Calu3 (cell line): ENCODE measurements at places on chromosomes 7 and 10. TPM values are rescaled to one million over a fixed set of nuclear protein-coding genes. Genes with fewer than 3 reads are reported as not detected.

- H3K4me1 ChIP-seq: peaks cover 8% of the 10 kb centered on the region
- no peak for DNase-seq
- no peak overlapping the region for H3K27ac ChIP-seq
Observed at GRCh38 chr10:62618054-62618453, 186.5 kb upstream of the ADO start.

- H3K4me3 ChIP-seq: no peak overlapping the region
- no peak for DNase-seq
- no peaks in the 10 kb centered on the region for H3K4me1 ChIP-seq
- H3K27me3 ChIP-seq: no peaks in the 10 kb centered on the region
Observed at GRCh38 chr10:118488710-118489497, 106.5 kb downstream of the PRLHR start.

GRCh38 chr10:96912405-96912804, 80.3 kb downstream of the LCOR start:
- no peak overlapping the region for H3K27ac ChIP-seq
- H3K4me1 ChIP-seq: peaks cover 10% of the 10 kb centered on the region
- H3K36me3 ChIP-seq: peaks cover 11% of the 10 kb centered on the region
- no peak for DNase-seq

GRCh38 chr7:142720986-142721385, 28.3 kb upstream of the PRSS1 start:
- DNase-seq: no peak
- no peaks in the 10 kb centered on the region for H3K4me1 ChIP-seq
- H3K4me3 ChIP-seq: no peak overlapping the region
- no peak overlapping the region for H3K27ac ChIP-seq
- peaks cover 78% of the 10 kb centered on the region for H3K27me3 ChIP-seq

DNA sequence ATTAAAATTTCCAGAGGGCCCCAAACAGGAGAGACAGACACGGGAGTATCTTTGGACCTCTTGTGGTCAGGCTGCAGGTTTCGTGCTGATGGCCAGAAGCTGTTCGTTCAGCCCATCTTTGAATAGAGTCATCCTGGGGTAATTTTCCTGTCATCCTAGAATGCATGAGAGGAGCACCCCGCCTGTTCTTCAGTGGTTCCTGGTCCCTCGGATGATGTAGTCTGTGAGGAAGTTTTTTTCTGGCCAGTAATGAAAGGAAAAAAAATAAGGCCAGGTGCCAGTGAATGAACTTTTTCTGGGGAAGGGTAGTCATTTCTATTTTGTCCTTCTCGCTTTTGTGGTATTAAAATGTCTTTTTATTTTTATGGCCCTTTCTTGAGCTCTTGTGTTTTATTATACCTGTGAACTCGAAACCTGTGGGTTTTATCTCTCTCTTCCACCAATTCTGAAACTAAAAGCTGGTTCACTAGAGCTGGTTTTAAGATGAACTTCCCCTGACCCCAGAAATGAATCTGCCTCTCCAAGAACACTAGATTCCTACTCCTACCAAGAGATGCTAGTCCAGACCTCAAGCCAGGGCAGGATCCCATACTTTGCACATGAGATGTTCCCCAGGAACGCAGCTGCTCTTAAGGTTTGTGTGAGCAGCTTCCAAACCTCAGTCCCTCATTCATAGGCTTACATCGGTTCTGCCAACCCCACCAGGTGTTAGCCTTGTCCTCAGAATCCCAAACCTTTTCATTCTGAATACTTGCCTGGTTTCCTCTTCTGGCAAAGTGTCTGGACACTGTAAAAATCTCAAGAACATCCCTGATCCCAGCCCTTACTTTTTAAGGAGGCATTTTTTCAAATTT, 15.4 kb upstream of the MEST start:
- no peak overlapping the region for H3K27ac ChIP-seq
- no peaks in the 10 kb centered on the region for H3K4me1 ChIP-seq

DNA sequence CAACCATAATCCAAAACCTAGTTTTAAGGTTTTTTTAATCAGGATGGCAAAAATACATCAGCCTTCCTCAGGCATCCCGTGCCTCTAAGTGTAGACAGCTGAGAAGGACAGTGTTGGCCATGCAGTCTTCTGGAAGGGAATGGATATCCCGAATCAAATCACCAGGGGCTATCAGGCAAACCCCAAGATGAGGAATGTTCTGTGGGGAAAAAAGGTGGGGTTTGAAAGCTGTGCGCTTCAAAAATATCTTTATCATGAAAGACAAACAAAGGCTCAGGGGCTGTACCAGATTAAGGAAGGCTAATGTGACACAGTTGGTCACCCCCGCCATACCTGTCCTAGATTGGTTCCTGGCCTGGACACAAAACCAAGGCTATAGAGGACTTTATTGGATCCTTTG, 5.4 kb downstream of the TMEM273 start:
- H3K4me3 ChIP-seq: no peak overlapping the region
- no peaks in the 10 kb centered on the region for H3K36me3 ChIP-seq
- no peaks in the 10 kb centered on the region for H3K4me1 ChIP-seq
- H3K27me3 ChIP-seq: peaks cover 64% of the 10 kb centered on the region
- H3K27ac ChIP-seq: no peak overlapping the region

DNA sequence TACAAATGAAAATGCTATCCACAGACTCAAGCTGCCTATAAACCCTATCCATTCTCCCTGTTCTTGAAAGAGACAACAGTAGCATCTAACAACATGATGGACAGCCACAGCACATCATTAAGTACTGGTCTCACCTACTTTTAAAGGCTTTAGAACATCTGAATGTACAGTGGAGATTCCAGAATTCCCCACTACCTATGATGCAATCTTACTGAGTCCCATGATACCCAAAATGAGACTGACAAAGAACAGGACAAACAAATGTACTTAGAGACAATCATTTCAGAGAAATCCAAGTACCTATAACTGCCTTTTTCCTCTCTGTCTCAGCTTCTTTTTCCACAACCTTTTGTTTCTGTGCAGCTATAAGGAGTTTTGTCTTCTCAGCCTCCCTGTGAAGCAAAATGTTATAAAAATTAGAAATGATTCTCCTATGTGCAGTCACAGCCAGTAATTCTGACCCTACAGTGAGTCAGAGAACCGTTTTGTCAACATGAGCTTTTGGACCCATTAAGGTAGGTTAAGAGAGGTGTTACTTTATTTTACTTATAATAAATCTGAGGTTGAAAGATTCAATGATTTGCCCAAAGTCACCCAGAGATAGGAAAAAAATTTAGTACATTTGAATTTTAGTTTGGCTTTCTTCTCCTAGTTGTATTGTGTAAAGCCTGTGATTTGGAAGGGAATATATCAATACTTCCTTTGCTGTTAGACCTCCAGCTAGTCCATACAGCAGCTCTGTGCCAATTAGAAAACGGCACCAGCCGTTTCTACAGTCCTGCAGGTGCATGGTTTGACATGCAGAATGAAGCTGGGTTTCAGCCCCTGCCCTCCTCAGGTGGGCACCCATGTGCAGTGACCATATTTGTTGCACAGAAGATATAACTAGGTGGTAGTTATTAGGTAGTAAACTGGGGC, 21.9 kb downstream of the ERLIN1 start:
- H3K27me3 ChIP-seq: no peaks in the 10 kb centered on the region
- H3K4me3 ChIP-seq: no peak overlapping the region
- no peak for DNase-seq
- no peak overlapping the region for H3K27ac ChIP-seq
- peaks cover 9% of the 10 kb centered on the region for H3K36me3 ChIP-seq

DCLRE1A gene
- total RNA-seq: 7.4 and 7.9 TPM in 2 replicates

CISD1 gene
- 58.3 and 69.0 TPM in 2 replicates for total RNA-seq

TMEM106B gene
- total RNA-seq: 76.7 and 81.5 TPM in 2 replicates

CCL26 gene
- total RNA-seq: not detected in 2 replicates
